ENCODE measurements at places on chromosomes 11 and 22.

DNA sequence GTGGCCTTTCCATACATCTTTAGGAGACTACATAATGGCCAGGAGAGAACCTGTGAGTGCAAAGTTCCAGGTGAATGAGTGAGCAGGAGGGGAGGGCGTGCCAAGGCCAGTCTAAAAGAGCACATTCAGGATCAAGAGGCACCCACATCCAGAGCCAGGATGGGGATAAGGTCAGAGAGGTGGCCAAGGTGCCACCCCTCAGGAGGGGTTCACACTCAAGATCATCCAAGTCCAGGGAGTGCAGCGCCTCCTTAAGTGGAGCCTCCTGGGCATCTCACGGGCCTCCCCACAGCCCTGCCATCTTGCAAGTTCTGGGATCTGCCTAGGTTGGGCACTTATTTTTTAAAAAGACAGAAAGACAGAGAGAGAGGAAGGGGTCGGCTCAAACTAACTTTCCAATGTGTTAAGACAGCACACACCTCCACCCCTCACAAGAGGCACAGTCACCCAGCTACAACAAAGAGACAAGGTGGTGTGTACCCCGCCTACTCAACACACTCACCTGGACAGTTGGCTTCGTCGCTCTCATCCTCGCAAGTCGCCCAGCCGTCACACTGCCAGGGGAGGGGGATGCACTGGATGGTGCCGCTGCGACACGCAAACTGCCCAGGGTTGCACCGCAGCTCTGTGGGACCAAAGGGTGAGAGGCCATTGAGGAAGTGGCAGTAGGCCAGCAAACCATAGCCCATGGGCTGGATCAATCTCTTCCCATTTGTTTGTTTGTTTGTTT, 33.2 kb downstream of the DGCR2 start:
- DNase-seq: no peak

GRCh38 chr11:69471729-69472540, 9.5 kb upstream of the LINC01488 start:
- DNase-seq: no peak

GRCh38 chr11:59204746-59205145, 8.0 kb downstream of the MPEG1 start:
- peak; percentile 33 for DNase-seq

DNA sequence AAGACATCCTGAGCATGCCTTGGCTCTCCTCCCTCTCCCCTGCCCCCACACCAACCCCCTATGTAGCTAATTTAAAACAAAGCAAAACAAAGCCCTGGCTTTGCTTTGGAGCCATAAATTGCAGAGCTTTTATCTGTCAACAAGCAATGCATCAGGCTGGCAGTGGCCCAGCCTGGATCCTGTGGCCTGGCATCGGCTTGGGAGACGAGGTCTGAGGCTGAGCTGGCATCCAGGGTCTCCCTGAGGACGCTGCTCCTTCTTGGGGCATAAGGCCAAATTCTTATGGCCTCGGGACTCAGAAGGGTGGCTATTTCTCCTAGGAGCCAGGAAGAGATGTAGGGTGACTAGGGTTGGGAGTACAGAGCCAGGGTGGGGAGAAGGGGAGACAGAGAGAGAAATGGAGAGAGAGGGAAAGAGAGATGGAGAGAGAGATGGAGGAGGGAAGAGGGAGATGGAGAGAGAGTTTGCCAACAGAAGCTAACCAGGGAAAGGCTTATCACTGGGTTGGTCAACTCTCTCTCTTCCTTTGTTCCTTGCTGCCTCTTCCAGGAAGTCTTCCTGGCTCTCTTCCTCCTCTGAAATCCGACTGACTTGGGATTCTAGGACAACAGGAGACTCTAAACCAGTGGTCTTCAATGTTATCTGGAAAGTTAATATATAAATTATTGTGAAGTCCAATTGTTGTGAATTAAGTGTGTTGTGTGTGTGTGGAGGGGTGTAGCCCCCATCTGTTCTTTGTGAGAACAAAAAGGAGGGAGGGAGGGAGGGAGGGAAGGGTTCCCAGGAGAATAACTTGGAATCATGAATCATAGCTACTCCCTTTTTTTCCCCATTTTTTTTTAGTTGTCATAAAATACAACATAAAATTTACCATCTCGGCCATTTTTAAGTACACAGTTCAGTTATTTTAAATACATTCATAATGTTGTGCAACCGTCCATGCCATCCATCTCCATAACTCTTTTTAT, 29.1 kb downstream of the TSPAN18 start:
- peak; percentile 52 for DNase-seq

DNA sequence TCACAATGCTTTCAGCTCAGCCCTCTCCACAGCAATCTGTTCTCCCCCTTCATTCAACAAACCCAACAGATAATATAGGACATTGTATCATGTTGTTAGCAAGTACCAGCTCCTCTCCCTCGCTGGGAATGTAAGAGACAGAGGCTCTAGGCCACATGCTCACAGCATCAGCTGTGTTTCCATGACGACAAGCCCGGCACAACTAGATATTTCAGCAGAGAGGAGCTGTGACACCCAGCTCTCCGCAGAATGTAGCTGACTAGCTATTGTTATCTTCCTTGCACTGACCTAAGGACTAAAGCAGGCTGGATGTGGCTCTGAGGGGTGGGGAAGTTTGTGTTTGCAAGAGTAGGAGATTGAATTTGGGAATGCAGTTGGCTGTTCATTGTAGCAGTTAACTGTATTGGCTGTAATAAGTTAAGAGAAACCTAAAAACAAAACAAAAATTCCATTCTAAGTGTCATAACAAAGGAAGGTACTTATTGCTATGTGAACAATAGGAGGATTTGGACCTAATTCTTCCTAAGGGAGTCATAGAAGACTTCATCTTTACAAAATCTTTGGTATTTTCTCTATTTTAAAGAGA, 28.0 kb upstream of the RRAS2 start:
- peak; percentile 69 for DNase-seq

DNA sequence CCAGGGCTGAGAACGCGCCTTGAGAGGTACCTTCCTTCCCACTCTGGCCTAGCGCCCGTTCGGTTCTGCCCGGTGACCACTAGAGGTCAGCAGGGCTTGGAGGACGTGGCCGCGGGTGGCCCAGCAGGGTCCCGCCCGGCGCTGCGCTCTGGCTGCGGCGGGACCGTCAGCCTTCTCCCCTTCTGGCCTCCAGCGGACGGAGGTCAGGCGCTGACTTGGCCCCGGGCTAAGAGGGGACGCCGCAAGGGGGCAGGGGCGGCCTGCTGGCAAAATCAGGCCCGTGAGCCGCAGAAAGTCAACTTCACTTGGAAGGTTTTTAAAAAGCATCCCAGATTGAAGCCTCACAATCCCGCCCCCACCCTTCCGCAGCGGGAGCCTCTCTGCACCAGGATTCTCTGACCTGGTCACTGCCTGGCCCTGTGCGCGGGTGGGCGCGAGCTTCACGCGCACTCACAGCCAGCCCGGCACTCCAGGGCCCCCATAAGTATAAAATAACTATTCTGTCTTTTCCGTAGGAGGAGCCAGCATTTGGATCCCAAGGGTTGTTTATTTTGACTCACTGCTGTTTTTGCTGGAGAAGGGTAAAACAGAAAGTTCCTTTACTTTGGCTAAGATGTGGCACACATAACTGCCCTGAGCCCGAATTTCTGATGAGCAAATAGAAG, 23.2 kb upstream of the ZBTB16 start:
- peak; percentile 87 for DNase-seq

All from GM03348 (cell line).